Kidney (tissue), 22 donors: ENCODE measurements at places on chromosomes 4 and X. TPM values are rescaled to one million over a fixed set of nuclear protein-coding genes. Genes with fewer than 3 reads are reported as not detected.
A peak's percentile ranks its signal among the peaks of the same experiment; 100 is the strongest.

DNA sequence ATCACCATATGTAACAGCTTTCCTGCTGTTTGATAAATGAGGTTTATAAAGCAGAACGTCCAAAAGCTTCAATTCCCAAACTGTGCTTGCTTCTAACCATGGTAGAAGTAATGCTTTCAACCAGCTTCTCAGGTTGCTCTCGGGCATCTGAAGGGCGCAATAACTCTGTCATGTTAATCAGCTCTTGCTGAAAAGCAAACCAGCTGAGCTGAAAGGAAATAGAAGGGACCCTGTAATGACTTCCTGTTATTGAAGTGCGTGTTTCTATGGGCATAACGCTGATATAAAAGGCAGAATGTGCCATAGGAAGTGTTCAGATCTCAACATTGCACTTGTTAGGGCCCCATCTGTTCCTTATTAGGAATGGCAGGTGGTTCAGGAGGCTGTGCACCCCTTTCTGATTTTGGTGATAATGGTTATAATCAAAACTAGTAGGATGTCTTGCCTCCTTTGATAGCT is 21.2 kb downstream of the HERC3 start:
- H3K4me1 ChIP-seq: peaks cover 29% of the 10 kb centered on the region
- peak overlapping the region; percentile 74 for H3K27ac ChIP-seq
- no peak overlapping the region for H3K4me3 ChIP-seq
- no peaks in the 10 kb centered on the region for H3K36me3 ChIP-seq
- no peaks in the 10 kb centered on the region for H3K27me3 ChIP-seq

GRCh38 chr4:151469970-151470369 is 61.0 kb downstream of the FHIP1A start:
- no peaks in the 10 kb centered on the region for H3K27me3 ChIP-seq
- no peak overlapping the region for H3K27ac ChIP-seq
- H3K4me3 ChIP-seq: no peak overlapping the region
- H3K36me3 ChIP-seq: no peaks in the 10 kb centered on the region

- H3K4me3 ChIP-seq: peak overlapping the region; percentile 93
- DNase-seq: peak; percentile 10
- H3K27me3 ChIP-seq: no peaks in the 10 kb centered on the region
- H3K4me1 ChIP-seq: no peaks in the 10 kb centered on the region
- H3K36me3 ChIP-seq: no peaks in the 10 kb centered on the region
These were observed 1.5 kb downstream of the TIFA start for GRCh38 chr4:112284166-112284565.

DNA sequence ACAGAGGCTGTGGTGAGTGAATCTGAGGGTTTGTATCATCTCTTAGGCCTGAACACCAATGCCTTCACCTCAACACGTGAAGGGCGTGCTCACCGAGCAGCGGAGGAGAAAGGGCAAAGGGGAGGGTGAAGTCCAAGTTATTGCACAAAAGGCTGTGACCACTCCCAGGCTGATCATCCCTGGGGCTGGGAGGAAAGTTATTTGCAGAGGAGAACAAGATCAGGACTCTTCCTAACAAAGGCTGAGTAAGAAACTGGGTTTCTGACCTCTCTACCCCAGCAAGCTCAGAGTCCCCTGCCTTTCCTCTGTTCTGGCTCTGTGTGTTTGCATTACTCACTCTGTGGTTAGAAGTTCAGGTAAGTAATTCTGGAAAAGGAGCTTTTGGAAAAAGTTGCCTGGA is 366.3 kb upstream of the CXorf51A start:
- no peaks in the 10 kb centered on the region for H3K36me3 ChIP-seq
- H3K27ac ChIP-seq: no peak overlapping the region
- DNase-seq: no peak
- H3K4me3 ChIP-seq: peak overlapping the region; percentile 49

DNA sequence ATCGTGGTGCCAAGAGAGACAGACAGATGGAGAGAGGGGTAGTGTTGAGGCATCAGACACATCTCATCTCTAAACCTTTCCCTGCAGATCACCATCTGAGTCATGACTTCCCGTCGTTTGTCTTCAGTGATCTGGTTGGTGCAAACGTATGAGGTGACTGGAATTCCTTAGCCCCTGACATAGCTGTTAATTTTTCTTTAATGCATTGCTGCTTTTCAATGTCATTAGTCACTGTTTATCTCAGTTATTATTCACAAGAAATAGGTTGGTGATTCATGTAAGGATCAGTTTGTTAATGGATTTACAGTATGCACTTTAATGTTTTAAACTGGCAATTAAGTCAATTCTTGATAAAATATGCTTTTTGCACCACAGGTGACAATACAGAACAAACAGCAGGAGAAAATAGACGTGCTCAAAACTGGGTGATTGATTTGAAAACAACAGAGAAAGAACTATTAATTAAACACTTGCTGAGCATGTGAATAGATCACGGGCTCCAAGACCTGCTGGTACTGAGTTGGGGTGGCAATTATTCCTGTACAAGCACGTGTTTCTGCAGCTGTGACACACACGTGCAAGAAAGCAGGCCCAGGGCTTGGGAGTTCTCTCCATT is 1.3 kb upstream of the TMEM154 start:
- no peak for DNase-seq
- peaks cover 2% of the 10 kb centered on the region for H3K4me1 ChIP-seq
- no peak overlapping the region for H3K27ac ChIP-seq
- no peak overlapping the region for H3K4me3 ChIP-seq

DNA sequence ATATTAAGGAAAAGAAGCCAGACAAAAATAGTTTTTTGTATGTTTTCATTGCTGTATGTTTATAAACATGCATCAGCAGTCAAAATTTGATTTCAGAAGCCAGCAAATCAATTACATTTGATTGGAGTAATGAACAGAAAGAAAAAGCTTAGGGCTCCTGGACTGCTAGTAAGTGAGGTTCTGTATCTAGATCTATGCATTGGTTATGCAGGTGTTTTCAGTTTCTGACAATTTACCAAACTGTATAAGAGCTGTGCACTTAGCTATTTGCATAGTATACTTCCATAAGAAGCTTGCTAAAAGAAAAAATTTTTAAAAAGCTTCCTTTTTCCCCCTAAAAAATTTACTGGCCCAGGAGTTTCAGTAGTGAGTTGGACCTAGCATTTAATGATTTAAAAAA is 881.6 kb downstream of the PCDH7 start:
- no peaks in the 10 kb centered on the region for H3K36me3 ChIP-seq
- no peaks in the 10 kb centered on the region for H3K27me3 ChIP-seq
- no peak overlapping the region for H3K27ac ChIP-seq
- DNase-seq: no peak

MAGEA8 gene
- total RNA-seq: not detected

DNA sequence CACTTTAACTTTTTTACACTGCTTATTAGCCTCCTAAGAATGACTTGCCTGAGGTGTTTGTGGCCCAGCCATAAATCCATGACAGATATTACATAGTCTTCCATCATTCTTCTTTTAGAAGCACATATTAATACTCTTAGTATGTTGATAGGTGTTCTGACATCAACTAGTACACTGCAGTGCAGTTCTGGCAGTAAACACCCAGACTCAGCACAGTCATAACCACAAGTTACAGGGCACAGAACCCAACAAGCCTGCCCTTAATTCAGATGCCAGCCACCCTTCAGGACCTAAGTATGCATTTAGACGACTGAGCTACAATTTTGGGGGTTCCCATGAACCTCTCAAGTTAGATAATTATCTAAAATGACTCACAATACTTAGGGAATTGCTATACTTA is 36.5 kb upstream of the GUCY1B1 start:
- no peaks in the 10 kb centered on the region for H3K36me3 ChIP-seq
- no peak overlapping the region for H3K27ac ChIP-seq
- H3K4me3 ChIP-seq: no peak overlapping the region
- no peak for DNase-seq
- H3K4me1 ChIP-seq: no peaks in the 10 kb centered on the region

TEX13C gene
- total RNA-seq: not detected

DNA sequence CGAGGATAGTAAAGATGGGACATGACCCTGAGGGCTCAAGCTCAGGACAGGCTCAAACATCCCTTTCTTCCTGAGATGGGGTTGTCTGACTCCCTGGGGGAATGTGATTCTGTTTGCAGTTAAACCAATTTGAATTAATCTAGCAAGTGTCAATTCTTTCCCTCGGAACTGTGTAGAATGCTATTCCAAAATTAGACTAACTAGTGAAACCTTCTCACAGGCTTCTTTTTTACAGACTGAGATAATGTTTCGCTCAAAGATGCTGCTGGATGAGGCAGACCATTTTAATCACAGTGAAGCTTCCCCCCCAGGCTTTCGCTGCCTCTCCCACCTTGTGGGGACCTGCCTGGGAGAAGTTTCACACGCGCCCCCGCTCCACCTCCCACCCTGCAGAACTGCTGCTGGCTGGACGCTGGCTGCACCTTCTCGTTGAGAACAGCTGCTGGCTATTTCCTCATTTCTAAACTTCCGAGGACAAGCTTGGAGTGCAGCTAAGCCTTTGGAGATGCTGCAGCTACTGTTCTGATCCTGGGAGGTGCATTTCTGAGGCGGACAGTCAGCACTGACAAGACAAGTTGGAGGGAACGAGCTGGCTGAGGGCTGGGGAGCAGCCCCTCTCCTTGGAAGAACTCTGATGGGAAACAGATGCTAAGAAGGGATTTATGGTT is 297.8 kb downstream of the RAPGEF2 start:
- H3K27me3 ChIP-seq: no peaks in the 10 kb centered on the region
- H3K36me3 ChIP-seq: no peaks in the 10 kb centered on the region
- peak overlapping the region; percentile 1 for H3K4me3 ChIP-seq
- peak overlapping the region; percentile 16 for H3K27ac ChIP-seq
- peak; percentile 34 for DNase-seq
